ENCODE measurements at places on chromosomes 12 and 14.

GRCh38 chr12:90449611-90450010 is 505.4 kb downstream of the CCER1 start:
- DNase-seq: no peak

DNA sequence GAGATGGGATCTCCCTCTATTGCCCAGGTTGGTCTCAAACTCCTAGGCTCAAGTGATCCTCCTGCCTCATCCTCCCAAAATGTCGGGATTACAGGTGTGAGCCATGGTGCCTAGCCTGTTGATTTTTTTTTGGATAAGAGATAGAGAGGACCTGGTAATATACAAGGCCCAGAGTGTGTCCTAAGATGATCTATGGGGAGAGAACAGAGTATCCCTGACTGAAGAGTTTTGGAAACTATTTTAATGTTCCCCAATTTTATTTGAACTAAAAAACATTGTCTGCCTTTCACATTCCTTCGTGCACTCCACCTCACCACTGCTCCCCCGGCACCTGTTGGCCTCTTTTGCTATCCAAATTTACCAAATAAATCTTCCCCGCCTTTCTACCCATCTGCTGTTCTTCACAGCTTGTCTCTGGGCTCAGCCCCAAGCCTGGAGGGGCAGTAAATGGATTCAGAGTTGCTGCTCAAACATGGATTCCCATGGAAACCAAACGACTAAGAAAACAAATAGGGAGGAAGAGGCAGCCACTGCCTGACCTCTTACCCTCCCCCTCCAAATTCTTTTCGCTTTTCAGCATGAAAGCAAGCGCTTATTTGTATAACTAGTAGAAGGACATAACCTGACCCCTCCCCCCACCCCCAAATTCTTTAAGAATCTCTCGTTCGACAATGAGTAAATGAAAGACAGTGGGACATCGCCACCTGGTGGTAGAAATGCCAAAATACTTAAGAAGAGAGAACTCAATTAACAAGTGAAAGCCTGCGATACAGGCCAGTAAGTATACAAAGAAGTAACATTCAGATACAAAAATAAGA is 22.6 kb downstream of the OR10G3 start:
- DNase-seq: peak; percentile 53

GRCh38 chr14:104794631-104794992 is 936 bp downstream of the AKT1 start:
- no peak for DNase-seq

DNA sequence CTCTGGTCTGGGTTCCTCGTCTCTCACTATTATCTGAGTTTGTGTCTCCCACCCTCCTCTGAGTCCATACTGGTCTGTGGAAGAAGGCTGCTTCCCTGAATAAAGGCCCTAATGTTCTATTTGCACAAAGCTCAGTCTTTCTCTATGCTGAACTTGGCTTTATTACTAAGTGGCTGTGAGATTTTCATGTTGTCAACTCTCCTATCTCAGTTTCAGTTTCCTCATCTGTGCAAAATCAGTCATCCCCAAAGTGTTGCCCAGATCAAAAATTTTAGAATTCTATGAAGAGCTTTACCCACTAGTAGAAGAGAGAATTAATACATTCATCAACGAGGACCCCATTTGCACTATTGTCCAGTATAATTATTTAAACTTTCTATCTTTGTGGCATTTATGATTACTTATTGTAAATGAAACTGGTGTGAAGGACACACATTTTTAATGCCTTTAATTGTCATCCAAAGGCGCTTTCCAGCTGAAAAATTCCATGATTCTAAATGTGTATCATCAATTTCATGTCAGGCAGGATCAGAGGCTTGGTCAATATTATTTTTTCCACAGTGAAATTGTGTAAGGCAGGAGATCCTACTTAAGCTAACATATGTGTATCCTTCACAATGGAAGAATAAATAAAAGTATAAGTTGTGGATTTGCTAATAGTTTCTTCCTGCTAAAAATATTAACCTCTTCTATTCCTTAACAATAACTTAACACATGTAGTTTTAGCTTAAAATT is 79.1 kb upstream of the EEA1 start:
- DNase-seq: no peak

GRCh38 chr12:121857322-121858246 is 1.1 kb downstream of the HPD start:
- DNase-seq: no peak

DNA sequence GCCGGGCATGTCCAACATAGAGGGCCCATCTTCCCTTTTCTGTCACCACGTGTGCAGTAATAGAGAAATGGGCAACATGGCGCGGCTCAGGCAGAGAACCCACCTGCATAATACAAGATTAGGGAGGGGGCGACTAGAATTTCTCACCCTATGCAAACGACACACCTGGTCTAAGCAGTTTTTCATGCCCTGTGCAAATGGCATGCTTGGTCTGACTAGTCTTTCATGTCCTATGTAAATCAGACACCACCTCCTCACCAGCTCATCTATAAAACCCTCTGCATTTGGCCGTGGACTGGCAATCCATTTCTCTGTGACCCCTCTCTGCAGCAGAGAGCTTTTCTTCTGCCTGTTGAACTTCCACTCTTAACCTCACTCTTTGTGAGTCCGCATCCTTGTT is 180.2 kb upstream of the PZP start:
- DNase-seq: no peak

DNA sequence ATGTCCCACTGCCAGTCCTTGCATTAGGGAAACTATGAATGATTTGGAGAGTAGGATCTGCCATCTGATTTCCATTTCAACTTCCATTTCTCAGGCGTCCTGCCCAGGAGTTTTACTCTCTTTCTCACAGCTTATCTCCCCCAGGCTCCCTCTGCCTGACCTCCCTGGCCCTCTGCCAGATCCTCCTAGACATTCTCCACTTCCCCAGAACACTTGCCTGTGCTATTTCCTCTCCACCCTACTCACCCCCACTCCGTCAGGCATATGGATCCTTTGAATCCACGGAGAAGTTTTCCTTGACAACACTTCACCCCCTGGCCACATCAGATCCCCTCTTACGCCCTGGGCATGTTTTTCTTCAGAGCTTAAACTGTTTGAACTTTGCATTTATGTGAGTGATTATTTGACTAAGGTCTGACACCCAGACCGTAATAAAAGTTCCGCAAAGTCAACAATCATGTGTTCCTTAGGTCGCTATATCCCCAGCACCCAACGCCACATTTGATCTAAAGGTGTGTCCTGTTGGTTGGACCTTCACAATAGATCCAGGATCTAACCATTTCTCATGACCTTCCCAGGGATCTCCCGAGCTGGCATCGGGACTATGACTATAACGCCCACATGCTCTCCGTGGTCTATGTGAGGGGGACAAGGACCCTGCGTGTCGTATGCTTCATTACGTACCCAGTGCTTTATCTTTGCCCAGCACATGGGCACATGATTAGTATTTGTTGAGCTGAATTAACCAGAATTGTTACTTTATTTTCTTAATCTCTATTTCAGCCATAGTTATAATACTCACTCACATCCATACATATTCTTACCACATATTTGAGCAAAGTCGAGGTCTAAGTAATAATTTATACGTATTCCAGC is 255.8 kb upstream of the FOXN3 start:
- DNase-seq: no peak

DNA sequence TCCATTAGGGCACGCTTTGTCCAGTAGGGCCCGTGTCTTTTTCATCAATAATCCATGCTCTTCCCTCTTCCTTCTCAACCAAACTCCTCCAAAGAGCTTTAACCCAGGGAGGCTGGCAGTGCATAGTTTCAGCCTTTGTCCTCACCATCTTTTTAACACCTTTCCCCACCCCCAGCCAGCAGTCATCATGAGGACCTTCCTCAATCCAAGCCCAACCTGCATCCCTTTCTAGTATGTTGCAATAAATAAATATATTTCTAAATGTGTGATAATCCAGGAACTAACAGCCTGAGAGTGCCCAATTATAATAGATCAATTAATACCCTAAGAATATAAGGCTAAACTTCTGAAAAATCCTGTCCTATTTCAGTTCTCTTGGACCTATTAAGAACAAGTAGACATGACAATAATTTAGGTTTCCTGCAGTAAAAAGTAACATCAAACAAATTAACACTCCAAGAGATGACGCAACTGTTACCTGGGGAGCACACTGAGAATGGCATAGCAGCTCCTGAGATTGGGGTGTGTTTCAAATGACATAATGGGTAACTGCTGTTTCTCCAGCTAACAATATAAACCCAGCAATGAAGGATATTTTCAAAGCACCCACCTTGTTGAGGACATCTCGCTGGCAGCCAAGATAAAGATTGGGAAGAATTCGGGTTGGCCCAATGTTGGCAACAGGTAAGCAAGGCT is 62.6 kb downstream of the DUSP16 start:
- DNase-seq: no peak

Measured in kidney epithelial cell (primary cell).